ENCODE measurements at places on chromosomes 12 and 14. TPM values are rescaled to one million over a fixed set of nuclear protein-coding genes. Genes with fewer than 3 reads are reported as not detected.

The TAS2R10 gene
- 1.9 TPM for total RNA-seq

The ANKRD33 gene
- total RNA-seq = 0.44 TPM

The GARIN6 gene
- total RNA-seq = not detected

The CLEC6A gene
- not detected for total RNA-seq

The CKAP4 gene
- 164 TPM for total RNA-seq

The PZP gene
- total RNA-seq = not detected

The DPY19L2 gene
- total RNA-seq = 0.68 TPM

The TCL1B gene
- total RNA-seq = not detected

The NRXN3 gene
- total RNA-seq = 0.34 TPM

The FUT8 gene
- total RNA-seq = 87.5 TPM

The KRT6B gene
- total RNA-seq = not detected

The BEGAIN gene
- total RNA-seq = 0.69 TPM
